ENCODE measurements at places on chromosomes 4 and X.

- no peak for DNase-seq
Observed at GRCh38 chrX:129748305-129748704, 9.5 kb downstream of the XPNPEP2 start.

DNA sequence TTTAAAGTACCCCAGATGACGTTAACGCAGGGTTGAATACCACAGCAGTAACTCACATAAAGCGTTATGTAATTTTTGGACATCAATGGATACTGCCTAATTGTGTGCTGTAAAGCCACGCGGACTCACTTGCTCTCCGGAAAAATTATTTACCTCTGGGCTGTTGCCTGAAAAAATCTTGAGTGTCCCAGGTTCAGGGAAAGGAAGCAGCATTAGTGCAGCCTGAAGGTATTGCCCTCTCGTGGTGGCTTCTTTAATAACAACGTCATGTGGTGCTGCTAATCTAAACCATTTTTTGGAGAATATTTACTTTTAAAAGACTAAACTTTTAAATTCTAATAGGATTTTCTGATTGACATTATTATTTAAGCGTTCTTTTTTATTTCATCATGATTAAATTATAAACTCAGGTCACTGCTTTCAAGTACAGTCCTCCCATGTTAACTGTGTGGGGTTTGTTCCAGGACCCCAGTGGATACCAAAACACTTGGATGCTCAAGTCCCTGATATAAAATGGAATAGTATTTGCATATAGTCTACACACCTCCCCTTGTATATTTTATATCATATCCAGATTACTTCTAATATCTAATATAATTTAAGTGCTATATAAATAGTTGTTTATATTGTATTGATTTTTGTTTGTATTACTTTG lies 384.8 kb downstream of the FAM133A start:
- no peak for DNase-seq

GRCh38 chr4:112288455-112288854 lies 2.8 kb upstream of the TIFA start:
- no peak for DNase-seq

- DNase-seq: no peak
Observed at GRCh38 chrX:98029861-98030260, 1146.2 kb downstream of the RPA4 start.

GRCh38 chr4:152970102-152970820 lies 34.1 kb downstream of the FHDC1 start:
- no peak for DNase-seq

DNA sequence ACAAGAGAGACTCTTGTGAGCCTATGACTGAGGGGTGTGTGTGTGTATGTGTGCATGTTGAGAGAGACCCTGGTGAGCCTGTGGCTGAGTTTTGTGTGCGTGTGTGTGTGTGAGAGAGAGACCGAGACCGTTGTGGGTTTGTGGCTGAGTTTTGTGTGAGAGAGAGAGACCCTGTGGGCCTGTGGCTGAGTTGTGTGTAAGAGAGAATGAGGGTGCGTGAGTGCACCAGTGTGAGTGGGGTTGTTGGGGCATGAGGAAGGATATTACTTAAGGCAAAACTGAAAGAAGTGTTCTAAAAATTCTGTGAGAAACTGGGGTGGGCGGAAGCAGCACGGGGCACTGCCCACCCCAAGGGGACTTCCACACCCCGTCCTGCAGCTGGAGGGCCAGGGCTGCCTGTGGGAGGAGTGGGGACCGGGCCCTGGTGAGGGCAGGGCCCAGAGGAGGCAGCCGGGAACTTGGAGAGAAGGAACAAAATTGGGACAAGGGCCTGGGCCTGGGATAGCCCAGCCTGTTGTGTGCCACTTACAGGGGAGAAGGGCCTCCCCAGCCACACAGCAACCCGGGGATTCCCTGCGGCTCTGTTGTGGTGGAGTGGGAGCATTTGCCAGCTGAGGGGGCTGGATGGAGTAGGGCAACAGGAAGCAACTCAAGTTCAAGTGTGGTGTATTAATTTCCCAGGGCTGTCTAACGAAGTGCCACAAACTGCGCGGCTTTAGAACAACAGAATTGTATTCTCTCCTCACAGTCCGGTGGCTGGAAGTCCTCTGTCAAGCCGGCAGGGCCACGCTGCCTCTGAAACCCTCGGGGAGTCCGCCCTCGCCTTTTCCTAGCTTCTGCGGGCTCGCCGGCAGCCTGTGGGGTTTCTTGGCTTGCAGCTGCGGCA lies 22.1 kb downstream of the TMEM131L start:
- DNase-seq: no peak

GRCh38 chr4:124386163-124386562 lies 326.4 kb downstream of the ANKRD50 start:
- DNase-seq: no peak

- DNase-seq: no peak
Observed at GRCh38 chr4:74527049-74527448, 82.1 kb downstream of the AREG start.

DNA sequence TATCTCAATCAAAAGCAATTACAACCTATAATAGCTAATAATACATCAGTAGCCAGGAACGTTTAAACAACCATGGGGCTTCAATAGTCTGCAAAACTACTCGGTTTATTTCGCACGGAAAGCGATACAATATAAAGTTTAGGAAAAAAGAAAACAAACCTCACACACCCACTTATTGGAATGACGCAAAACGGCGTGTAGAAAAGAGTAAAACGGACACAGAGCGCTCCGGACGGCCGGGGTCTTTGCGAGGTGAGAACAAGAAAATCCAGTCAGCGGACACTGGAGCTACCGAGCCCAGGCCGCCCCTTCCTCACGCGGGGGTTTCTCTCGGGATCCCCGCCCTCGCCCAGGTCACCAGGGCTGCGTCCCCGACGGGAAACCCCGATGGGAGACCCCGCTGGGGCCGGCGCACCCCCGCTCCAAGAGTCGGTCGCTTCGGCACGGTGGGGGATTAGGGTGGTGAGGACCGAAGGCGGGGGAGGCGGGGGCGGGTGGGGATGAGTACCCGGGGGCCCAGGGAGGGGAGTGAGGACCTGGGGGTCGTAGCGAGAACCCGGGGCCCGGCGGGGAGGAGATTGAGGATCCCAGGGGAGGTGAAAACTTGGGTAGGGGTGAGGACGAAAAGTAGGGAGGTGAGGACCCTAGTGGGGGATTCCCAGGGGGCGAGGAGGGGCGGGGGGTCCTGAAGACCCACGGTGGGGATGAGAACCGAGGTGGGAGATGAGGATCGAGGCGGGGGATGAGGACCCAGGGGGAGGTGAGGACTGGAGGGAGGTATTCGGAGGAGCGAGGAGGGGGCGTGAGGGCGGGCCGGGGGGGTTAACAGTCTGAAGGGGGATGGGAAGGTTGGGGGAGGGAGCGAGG lies 737 bp downstream of the NELFA start:
- no peak for DNase-seq

DNA sequence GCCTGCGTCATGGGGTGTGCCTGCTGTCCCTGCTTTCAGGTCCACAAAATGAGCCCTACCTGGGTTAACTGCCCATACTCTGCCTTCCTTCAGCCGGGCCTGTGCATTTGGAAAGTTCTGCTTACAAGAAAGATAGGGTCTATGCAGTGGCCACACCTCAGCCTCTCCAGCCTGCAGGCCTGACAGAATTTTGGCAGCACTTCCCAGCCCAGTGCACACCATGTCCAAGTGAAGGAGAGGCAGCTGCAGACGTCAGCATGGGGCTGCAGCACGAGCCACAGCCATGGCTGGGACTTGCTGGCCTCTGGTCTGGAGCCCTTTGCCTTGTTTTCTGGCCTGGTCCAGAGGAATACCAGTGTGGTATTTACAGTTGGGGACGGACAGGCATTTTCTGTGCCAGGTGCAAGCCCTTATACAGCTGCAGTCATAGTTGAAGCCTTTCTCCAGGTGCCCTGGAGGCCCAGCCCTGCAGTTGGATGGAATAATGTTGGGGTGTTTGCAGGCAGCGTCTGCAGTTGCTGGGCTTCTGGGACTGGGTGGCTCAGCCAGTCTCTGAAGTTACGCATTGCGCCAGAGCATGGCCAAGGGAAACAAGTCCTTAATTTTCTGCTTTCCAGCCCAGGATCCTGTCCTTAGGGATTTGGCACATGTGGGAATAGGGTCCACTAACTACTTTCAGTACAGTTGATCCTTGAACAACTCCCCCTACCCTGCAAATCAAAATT lies 26.2 kb downstream of the JADE1 start:
- no peak for DNase-seq

DNA sequence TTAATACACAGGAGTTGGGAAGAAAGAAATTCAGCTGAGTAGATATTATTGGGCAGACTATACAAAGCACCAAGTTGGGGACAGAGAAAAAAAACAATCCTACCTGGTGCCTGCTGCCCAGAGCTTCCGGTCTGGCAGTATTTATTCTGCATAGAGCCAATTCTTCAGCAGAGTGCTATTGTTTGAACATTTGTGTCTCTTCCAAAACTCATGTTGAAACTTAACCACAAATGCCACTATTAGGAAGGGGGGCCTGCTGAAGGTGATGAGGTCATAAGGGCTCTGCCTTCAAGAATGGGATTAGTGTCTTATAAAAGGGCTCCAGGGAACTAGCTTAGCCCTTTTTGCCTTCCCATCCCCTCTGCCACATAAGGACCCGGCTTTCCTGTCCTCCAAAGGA lies 136.2 kb downstream of the EVC2 start:
- no peak for DNase-seq

GRCh38 chrX:15834827-15835595 lies 19.6 kb downstream of the AP1S2 start:
- no peak for DNase-seq

- DNase-seq: no peak
Observed at GRCh38 chr4:22190855-22191254, 242.3 kb upstream of the KCNIP4 start.

DNA sequence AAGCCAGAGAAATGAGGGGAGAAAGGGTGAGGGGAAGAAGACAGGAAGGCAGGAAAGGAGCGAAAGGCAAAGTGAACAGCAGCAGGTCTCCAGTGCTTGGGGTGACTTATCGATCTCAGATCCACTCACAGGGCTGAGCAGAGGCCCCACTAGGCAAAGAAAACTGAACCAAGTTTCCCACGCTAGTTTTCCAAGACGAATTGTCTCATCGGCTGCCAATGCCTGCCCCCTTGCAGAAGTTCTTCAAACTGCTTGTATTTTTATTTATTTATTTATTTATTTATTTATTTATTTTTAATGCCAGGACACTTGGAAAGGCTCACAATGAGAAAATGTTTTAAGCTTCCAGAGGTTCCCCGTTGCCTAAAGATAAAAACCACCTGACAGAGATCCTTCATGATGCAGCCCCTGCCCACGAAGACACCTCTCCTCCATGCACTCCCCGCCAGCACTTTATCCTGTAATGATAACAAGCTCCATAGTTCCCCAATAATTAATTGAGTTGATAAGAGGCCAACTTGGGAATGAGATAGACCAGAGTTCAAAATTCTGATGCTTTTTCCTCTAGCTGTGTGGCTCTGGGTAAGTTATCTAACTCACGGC lies 43.2 kb downstream of the QDPR start:
- no peak for DNase-seq

- no peak for DNase-seq
Observed at GRCh38 chr4:19010761-19011160, 989.2 kb upstream of the LCORL start.

GRCh38 chr4:52948057-52948423 lies 85.9 kb downstream of the RASL11B start:
- DNase-seq: no peak

- no peak for DNase-seq
Observed at GRCh38 chr4:5772528-5773270, 61.7 kb downstream of the EVC start.

DNA sequence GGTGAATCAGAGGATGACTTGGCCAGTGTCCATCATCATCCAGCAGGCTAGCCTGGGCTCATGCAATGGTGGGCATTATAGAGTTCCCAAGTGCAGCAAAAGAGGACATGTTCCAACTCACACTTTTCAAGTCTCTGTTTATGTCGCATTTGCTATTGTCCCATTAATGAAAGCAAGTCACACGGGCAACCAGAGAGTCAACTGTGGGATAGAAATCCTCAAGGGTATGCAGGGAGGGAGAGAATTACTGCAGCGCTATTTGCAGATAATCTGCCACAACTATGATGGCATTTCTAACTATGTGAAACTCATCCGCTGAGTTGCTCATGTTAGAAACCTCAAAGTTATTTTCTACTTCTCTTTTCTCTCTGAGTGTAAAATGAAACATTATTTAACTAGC lies 78.5 kb upstream of the TAB3 start:
- no peak for DNase-seq

GRCh38 chr4:5018603-5019002 lies 655 bp downstream of the CYTL1 start:
- DNase-seq: no peak

GRCh38 chr4:6530964-6531363 lies 44.0 kb upstream of the MAN2B2 start:
- no peak for DNase-seq
